ENCODE measurements at places on chromosomes 1 and 21.

GRCh38 chr1:158186180-158186579 lies 5.5 kb downstream of the CD1D start:
- no peak for DNase-seq

DNA sequence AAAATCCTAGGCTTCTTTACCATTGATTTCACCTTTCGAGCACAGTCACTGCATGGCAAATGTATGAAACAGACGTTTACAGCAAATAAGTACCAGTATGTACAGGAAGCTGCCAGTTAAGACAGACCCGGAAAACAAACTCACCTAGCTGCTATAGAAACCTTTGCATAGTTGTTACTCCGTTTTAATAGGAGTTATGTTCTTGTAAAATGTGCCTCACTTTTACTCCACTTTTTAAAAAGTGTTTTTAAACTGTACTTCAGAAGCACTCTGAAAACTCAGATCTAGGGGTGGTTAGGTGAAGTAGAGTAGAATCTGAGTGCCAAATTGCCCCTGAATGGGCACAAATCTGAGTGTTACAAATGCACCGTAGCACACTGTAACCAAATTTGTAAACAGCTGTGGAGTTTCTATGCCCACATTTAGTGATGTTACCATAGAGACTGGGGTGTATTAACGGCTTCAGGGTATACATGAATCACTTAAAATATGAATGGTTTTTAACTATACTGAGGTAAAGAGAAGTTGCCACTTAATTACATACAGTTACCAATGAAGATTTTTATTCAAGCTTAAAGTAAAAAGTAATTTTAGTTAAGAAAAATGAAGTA lies 30.7 kb downstream of the CNIH4 start:
- DNase-seq = peak; percentile 51

GRCh38 chr1:2358072-2358471 lies 33.3 kb downstream of the MORN1 start:
- no peak for DNase-seq

DNA sequence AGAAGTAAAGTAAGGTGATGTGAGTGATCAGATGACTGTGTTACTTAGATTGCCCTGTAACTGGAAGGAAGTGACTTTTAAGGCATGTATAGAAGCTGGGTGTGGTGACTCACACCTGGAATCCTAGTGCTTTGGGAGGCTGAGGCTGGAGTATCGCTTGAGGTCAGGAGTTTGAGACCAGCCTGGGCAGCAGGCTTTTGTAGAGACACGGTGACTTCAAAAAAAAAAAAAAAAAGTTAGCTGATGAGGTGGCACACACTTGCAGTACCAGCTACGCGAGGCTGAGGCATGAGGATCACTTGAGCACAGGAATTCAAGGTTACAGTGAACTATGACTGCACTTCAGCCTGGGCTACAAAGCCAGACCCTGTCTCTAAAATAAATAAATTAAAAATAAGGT lies 2.3 kb upstream of the USP16 start:
- DNase-seq = peak; percentile 29
